CD14-positive monocyte (primary cell): ENCODE measurements at places on chromosomes 4 and X. TPM values are rescaled to one million over a fixed set of nuclear protein-coding genes. Genes with fewer than 3 reads are reported as not detected.

DNA sequence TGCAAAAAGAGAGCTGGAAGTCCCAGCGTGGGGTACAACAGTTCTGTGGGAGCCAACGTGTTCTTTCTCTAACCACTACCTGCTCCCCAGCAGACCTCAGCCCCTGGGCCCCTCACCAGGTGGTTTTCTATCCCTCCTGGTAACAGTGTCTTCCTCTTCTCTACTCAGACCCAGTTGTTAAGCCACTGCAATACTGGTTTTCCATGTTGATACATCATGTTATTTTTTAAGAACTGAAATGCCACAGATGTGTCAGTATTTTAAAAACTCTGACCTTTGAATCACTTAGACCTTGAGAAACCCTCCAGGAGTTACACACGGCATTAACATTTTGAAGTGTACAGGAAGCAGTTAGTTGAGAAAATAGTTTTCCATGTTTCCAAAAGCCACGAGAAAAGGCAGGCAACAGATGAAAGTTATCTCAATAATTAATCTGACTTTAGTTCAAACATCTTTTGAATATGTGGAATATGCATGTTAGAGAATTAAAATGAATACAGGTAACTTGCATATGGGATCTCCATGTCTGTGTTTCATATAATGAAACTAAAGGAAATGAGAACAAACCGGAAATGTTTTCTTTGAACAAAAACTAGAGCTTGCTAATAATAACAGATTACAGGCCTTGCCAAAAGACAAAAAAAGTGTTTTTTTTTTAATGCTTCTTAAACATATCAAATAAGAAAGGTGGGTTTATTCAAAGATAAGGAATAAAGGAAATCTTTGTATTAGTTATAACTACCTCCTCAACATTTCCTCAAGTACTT, 108.8 kb downstream of the ZNF827 start:
- H3K4me1 ChIP-seq = peaks cover 6% of the 10 kb centered on the region
- no peak overlapping the region for H3K4me3 ChIP-seq
- no peak for DNase-seq
- H3K27me3 ChIP-seq = no peaks in the 10 kb centered on the region

DNA sequence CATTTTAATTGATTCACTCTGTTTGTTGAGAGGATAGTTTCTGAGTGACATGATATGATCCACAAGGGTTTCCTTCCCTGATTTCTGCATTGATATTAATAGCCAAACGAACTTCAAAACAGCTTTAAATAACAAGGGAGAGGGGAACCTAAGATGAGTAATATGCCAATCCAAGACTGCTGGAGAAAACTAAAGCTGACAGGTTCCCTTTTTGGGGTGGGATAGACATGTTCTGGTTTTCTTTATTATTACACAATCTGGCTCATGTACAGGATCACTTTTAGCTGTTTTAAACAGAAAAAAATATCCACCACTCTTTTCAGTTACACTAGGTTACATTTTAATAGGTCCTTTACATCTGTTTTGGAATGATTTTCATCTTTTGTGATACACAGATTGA, 182.2 kb downstream of the AR start:
- no peak overlapping the region for H3K4me3 ChIP-seq
- H3K36me3 ChIP-seq = no peaks in the 10 kb centered on the region
- peak; percentile 58 for DNase-seq
- H3K27ac ChIP-seq = no peak overlapping the region
- H3K4me1 ChIP-seq = peaks cover 60% of the 10 kb centered on the region

- no peaks in the 10 kb centered on the region for H3K4me1 ChIP-seq
- no peak overlapping the region for H3K27ac ChIP-seq
- no peak overlapping the region for H3K4me3 ChIP-seq
- H3K36me3 ChIP-seq = no peaks in the 10 kb centered on the region
- no peak for DNase-seq
These were observed 162.7 kb upstream of the WDR1 start for GRCh38 chr4:10279261-10279660.

DNA sequence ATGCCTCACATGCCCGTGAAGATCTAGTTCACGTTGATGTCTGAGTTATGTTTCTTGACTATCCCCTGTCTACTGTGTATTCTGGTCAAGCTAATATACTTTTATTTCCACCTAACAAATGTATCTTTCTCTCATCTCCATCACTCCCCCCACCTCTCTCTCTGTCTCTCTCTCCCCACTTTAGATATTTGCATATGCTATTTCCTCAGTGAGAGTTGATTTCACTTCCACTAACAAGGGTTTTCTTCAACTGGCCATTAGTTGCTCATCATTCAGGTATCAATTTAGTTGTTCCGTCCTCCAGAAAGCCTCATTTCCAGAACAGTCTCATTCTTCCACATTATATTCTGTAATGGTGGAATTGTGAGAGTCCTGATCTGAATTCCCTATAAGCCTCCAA, 1777.8 kb upstream of the TENM3 start:
- no peak overlapping the region for H3K27ac ChIP-seq
- no peak overlapping the region for H3K4me3 ChIP-seq
- no peaks in the 10 kb centered on the region for H3K27me3 ChIP-seq
- H3K4me1 ChIP-seq = no peaks in the 10 kb centered on the region
- H3K36me3 ChIP-seq = no peaks in the 10 kb centered on the region
- DNase-seq = no peak

- H3K27me3 ChIP-seq = no peaks in the 10 kb centered on the region
- H3K4me1 ChIP-seq = no peaks in the 10 kb centered on the region
- no peaks in the 10 kb centered on the region for H3K36me3 ChIP-seq
- no peak overlapping the region for H3K4me3 ChIP-seq
- H3K27ac ChIP-seq = no peak overlapping the region
These were observed 155.2 kb downstream of the ZNF330 start for GRCh38 chr4:141375855-141376254.

DNA sequence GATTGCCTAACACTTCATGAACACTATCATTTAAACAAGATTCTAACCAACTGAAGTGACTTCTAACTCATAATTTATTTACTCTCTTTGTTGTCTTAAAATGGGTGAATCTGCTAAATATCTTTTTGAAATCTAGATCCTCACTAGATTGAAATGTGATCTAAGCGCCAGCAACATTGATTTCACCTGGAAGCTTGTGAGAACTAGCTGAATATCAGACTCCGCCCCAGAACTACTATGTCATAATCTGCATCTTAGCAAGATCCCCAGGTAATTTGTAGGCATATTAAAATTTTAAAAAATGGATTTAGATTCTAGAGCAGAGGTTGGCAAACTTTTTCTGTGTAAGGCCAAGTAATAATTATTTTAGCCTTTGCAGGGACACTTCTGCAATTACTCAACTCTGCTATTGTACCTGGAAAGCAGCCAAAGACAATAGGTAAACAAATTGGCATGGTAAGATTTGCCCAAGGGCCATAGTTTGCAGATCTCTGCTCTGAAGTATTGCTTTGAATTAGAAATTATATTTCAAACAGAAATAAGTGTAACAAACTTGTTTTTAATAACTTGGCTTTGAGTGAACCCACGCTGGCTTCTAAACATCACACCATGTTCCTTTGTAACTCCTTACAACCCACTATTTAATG, 121.5 kb downstream of the REELD1 start:
- H3K4me1 ChIP-seq = peaks cover 12% of the 10 kb centered on the region
- no peak for DNase-seq
- H3K27ac ChIP-seq = no peak overlapping the region
- H3K4me3 ChIP-seq = no peak overlapping the region
- H3K36me3 ChIP-seq = no peaks in the 10 kb centered on the region

DNA sequence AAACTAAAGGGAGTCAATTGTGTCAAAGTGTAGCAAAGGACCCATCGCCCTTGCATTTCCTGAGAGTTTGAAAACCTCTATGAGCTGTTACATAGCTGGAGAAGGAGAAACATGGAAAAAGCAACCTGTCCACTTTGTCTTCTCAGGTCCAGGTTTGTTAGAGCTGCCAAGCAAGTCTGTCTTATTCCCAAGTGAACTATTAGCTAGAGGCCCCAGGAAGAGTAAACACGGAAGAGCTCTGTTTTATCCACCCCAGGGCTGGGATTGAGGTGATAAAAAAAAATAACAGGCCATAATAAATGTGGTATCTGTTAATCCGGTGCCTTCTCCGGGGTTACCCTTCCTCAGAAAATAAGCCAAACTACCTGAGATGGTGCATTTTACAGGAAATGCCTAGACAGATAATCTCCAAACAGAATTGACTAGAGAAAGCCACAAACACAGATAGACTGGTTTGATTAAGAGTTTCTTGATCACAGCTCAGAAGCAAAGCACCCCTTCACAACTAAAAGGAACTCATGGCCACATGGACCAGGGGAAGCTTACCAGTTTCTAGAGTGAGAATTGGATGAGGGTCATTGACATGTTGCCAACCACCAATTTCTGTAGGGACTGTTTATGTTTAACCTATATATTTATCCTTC, 35.9 kb upstream of the RELL1 start:
- H3K27me3 ChIP-seq = no peaks in the 10 kb centered on the region
- H3K36me3 ChIP-seq = no peaks in the 10 kb centered on the region
- no peak overlapping the region for H3K27ac ChIP-seq
- H3K4me3 ChIP-seq = no peak overlapping the region

- no peak overlapping the region for H3K4me3 ChIP-seq
- no peaks in the 10 kb centered on the region for H3K27me3 ChIP-seq
- H3K4me1 ChIP-seq = no peaks in the 10 kb centered on the region
- no peak for DNase-seq
- H3K36me3 ChIP-seq = no peaks in the 10 kb centered on the region
These were observed 63.7 kb downstream of the ANK2 start for GRCh38 chr4:113113151-113113550.

DNA sequence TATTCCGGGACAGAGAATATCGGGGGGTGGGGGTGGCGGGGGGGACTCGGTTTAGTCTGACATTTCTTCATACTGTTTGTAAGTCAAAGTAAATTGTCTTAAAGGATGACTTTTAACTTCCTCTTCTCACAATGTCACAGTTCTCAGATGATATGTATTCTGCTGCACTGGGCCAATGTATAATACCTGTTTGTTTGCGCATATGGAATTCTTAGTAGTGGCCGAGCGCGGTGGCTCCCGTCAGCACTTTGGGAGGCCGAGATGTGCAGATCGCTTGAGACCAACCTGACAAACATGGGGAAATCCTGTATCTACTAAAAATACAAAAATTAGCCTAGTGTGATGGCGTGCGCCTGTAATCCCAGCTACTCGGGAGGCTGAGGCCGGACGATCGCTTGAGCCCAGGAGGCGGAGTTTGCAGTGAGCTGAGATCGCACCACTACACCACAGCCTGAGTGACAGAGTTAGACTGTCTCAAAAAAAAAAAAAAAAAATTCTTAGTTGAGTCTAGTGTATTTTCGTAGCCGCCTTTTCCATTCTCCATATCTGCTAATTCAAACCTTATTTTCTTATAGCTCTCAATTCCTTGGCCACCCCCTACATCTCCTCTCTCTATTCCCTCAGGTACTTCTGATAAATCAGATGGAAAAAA, 851 bp downstream of the POLR2B start:
- peaks cover 43% of the 10 kb centered on the region for H3K4me1 ChIP-seq
- H3K4me3 ChIP-seq = peak overlapping the region; percentile 87
- peak overlapping the region; percentile 91 for H3K27ac ChIP-seq
- H3K27me3 ChIP-seq = no peaks in the 10 kb centered on the region

GRCh38 chrX:107775000-107775733, 420 bp downstream of the TSC22D3 start:
- peaks cover 12% of the 10 kb centered on the region for H3K27me3 ChIP-seq
- DNase-seq = no peak
- peak overlapping the region; percentile 30 for H3K4me3 ChIP-seq
- no peaks in the 10 kb centered on the region for H3K36me3 ChIP-seq

- H3K27me3 ChIP-seq = no peaks in the 10 kb centered on the region
- no peak overlapping the region for H3K4me3 ChIP-seq
- peaks cover 39% of the 10 kb centered on the region for H3K4me1 ChIP-seq
- no peak overlapping the region for H3K27ac ChIP-seq
- DNase-seq = peak; percentile 79
These were observed 42.8 kb upstream of the CHRNA9 start for GRCh38 chr4:40292313-40292759.

- no peaks in the 10 kb centered on the region for H3K27me3 ChIP-seq
- H3K27ac ChIP-seq = no peak overlapping the region
- H3K4me3 ChIP-seq = no peak overlapping the region
- no peak for DNase-seq
- H3K4me1 ChIP-seq = no peaks in the 10 kb centered on the region
These were observed 226.7 kb upstream of the CENPE start for GRCh38 chr4:103424853-103425252.

- no peaks in the 10 kb centered on the region for H3K36me3 ChIP-seq
- DNase-seq = no peak
- H3K27ac ChIP-seq = no peak overlapping the region
- H3K4me1 ChIP-seq = no peaks in the 10 kb centered on the region
- no peaks in the 10 kb centered on the region for H3K27me3 ChIP-seq
These were observed 86.8 kb upstream of the ETNPPL start for GRCh38 chr4:108849611-108850168.

DNA sequence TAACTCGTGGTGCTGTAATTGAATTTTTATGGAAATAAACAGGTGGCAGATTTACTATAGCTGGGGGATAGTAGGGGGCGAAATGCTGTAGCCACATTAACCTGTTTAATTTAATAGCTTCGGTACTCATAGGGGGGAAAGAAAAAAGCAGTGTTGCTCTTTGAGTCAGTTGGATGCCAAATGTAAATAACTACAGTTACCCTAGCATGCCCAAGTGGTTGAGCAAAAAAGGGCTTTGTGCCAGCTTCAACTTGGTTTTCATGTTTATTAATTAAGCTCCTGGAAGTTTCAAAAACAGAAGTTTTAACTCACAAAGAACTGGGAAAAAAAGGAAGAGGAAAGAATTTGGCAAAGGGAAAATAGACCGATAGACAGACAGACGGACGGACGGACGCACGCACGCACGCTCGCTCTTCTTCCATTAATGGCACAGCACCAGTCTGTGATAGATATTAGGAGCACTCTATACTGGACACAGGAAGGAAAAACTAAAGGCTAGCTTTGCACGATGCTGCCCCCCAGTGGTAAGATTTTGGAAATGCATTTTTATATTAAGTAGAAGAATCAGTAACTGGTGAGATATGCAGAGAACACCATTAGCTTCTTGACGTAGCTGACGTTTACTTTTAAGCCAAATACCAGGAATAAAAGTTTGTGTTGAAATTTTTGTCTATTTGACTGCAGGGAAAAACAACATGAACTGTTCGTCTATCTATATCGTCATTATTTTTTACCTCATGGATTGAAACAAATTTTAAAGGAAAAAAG, 151.8 kb downstream of the SLC7A11 start:
- H3K36me3 ChIP-seq = no peaks in the 10 kb centered on the region
- DNase-seq = peak; percentile 30
- no peak overlapping the region for H3K4me3 ChIP-seq
- no peak overlapping the region for H3K27ac ChIP-seq
- no peaks in the 10 kb centered on the region for H3K27me3 ChIP-seq

DNA sequence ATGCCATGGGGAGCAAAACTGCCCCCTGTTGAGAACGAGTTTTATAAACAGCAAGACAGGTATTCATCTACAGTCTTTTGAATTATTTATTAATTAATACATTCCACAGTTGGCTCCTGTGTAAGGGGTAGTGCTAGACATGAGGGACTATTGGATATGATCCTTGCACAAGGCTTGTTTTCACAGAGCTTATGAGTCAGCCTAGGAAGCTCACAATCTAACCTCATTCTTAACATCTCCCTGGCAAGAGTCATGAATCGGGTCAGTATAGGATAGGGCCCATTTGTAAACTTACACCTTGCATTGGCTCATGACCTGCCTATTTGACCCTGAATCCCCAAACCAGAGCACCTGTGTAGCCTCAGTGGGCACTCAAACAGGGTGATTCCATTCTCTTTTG, 209.1 kb upstream of the HCCS start:
- H3K27me3 ChIP-seq = no peaks in the 10 kb centered on the region
- no peak overlapping the region for H3K4me3 ChIP-seq
- no peak for DNase-seq
- H3K4me1 ChIP-seq = no peaks in the 10 kb centered on the region
- no peak overlapping the region for H3K27ac ChIP-seq

Gene GPC3
- not detected for polyA plus RNA-seq

Gene EVC2
- 0.09 and 0.12 TPM in 2 replicates for polyA plus RNA-seq

Gene PRRG3
- not detected in 2 replicates for polyA plus RNA-seq

Gene MGAT4D
- polyA plus RNA-seq = not detected

Gene SPANXA1
- polyA plus RNA-seq = not detected in 2 replicates

Gene RHOH
- 0.16 and 0.22 TPM in 2 replicates for polyA plus RNA-seq

Gene BBS12
- polyA plus RNA-seq = 0.14 and 0.19 TPM in 2 replicates
